Left ventricle myocardium superior (tissue), 1 donor: ENCODE measurements at places on chromosomes 11 and 22. TPM values are rescaled to one million over a fixed set of nuclear protein-coding genes. Genes with fewer than 3 reads are reported as not detected.

Gene KCNK4
- total RNA-seq = not detected

Gene WT1
- 2.6 TPM for total RNA-seq

Gene RIBC2
- total RNA-seq = not detected

Gene POU2AF2
- not detected for total RNA-seq

Gene OR5I1
- not detected for total RNA-seq

Gene PRODH
- total RNA-seq = 9.1 TPM

Gene NTM
- total RNA-seq = 3.3 TPM

Gene RGL4
- total RNA-seq = not detected
